ENCODE measurements at places on chromosomes 6 and 20. TPM values are rescaled to one million over a fixed set of nuclear protein-coding genes. Genes with fewer than 3 reads are reported as not detected.

GRCh38 chr6:6837541-6838080 is 249.1 kb downstream of the LY86 start:
- no peak for DNase-seq

DNA sequence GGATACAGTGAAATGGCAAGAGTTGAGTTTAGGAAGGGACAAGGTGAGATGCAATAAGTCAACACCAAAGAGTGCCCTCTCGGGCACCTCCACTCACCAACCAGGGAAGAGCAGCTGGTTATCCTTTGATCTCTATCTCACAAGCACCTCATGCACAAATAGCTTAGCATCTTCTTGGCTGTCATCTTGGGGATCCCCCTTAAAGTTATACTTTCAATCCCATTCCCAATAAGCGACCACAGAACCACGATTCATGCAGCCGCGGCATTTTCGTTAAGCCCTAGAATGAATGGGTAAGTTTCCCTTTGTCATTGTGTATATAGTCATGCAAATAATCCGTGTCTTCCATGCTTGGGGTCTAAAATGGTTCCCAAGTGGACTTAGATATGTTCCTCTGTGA is 73.5 kb downstream of the ADTRP start:
- no peak for DNase-seq

GRCh38 chr6:31070711-31071197 is 41.6 kb downstream of the C6orf15 start:
- peak; percentile 33 for DNase-seq

Gene MYT1
- 0.67 TPM for total RNA-seq

Gene PLAGL1
- total RNA-seq: 22.9 TPM

Gene GPX5
- not detected for total RNA-seq

Gene EYS
- 0.25 TPM for total RNA-seq

All from pancreas (tissue), 10 donors.